Stimulated activated CD8-positive, alpha-beta memory T cell treated with anti-CD3 and anti-CD28 coated beads, Interleukin-12 subunit alpha, Interleukin-12 subunit beta, amount 100 ng/mL, for 4 hours (primary cell): ENCODE measurements at places on chromosomes 1 and 21.

DNA sequence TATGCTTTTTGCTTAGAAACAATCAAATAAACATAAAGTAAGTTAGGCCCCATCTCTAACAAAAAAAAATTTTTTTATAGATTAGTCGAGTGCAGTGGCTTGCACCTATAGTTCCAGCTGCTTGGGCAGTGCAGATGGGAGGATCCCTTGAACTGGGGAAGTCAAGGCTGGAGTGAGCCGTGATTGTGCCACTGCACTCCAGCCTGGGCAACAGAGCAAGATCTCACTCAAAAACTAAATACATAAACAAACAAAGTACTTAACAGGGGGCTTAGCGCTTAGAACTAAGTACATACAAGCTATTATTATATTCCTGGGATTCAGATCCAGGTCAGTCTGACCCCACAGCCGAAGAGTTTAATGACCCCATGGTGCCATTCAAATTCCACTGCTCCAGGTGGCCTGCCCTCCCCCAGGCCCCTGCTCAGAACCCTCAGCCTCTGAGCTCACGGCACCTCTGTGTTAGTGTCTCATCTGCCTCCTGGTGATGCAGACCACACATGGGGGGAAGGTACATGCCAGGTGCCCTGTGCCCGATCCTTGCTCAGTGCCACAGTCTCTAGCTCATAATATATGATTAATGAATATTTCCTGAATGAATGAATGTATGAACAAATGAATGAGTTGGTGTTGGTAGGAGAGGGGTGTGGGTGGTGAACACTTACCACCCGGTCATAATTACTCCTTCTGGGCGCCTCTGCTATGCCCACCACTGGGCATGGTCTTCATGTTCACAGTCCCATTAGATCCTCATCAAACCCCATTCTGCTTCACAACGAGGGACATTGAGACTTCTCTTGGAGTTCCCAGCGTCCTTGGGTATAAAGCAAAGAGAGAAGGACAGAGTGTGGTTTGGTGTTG is 14.6 kb downstream of the NCMAP start:
- no peak for DNase-seq

GRCh38 chr1:116370181-116370580 is 2.9 kb upstream of the ATP1A1 start:
- no peak for DNase-seq

- DNase-seq, result no peak
Measured at GRCh38 chr1:172390301-172390682, 30.2 kb upstream of the C1orf105 start.

GRCh38 chr1:198620951-198621824 is 17.7 kb upstream of the PTPRC start:
- DNase-seq, result peak; percentile 48

- DNase-seq, result no peak
Measured at GRCh38 chr1:36524359-36525062, 41.8 kb upstream of the CSF3R start.

DNA sequence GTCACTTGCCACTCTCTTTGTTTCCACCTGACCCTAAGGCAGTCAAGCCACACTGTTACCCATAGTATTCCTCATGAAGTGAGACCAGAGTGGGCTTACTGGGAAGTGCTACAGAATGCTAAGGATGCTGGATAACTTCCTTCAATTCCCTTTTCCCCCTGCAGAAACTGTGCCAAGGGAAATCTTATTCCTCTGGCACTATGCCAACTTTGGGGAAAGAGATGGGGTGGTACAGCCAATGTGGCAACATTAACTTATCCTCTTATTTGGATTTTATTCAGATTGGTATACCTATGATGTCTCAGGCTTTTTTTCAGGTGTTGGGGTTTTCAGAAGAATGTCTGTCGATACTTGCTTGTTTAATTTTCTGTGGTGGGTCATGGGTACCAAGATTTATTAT is 599.4 kb upstream of the PBX1 start:
- DNase-seq, result no peak

GRCh38 chr1:241605146-241605805 is 34.9 kb downstream of the CHML start:
- no peak for DNase-seq

- no peak for DNase-seq
Measured at GRCh38 chr1:101993710-101994109, 3.0 kb downstream of the OLFM3 start.

DNA sequence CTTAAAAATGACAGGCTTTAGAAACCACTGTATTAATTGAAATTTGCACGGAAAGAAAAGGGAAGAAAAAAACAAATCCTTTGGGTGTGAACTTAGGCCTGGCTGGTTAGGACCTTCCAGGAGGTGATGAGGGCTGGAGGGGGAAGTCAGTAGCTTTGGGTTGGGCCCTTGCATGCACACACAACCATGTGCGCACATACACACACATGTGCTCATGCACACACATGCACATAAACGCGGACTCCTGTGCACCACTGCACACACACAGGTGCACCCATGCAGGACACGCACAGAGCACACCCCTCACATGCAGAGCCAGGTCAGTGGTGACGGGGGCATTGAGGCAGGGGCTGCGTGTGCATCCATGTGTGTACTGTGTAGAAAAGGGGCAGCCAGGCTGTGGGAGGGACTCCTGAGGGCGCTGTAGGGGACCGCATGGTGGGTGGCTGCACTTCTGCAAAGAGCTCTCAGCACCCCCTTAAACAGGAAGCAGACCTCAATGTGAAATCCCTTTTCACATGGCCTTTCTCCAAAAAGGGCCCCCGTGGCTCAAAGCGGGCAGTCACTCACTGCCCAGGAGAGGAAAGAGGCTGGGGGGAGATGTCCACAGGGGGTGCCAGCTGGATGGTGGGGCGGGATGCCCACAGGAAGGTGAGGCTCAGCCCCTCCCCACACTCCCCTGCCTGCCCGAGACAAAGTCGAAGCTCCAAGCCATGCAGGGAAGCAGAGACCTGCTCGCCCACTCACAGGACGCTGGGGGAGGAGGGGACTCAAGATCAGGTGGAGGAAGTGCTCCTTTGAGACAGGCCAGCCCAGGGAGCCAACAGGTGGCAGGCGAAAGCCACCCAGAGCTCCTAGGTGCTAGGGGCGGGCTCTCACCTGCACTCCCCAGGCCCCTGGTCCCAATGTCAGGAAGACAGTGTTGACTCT is 95.2 kb downstream of the ITPKB start:
- DNase-seq, result no peak

GRCh38 chr1:41868241-41868998 is 50.3 kb downstream of the HIVEP3 start:
- DNase-seq, result no peak

- DNase-seq, result no peak
Measured at GRCh38 chr1:152000964-152001630, 7.4 kb upstream of the S100A10 start.

- no peak for DNase-seq
Measured at GRCh38 chr1:6782151-6782550, 3.1 kb upstream of the CAMTA1 start.

DNA sequence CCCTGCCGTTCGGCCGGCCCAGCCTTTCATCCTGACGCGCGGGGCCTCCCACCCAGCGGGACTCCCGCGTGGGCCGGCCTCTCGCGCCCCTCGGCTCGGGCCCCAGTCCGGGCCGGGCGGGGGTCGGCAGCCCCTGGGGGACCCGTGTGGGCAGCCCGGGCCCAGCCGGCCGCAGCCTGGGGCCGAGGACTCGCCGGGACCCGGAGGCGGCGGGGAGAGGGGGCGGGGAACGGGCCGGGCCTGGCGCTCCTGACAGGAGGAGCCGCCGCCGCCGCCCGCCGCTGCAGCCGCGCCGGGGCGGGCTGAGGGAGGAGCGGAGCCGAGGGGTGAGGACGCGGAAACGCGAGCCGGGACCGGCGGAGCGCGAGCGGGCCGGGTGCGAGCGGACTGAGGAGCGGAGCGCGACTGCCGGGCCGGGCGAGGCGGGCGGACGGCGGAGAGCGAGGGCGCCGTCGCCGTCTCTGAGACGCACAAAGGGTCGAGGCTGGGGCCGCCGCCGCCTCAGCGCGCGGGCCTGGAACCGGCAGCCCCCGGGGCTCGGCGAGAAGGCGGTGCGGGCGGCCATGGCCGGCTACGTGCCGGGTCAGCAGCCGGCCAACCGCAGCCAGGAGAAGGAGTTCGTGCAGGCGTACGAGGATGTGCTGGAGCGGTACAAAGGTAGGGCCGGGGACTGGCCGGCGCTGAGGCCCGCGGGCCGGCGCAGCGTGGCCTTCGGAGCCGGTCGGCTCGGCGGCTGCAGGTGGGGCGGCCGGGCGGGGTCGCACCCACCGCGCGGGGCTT is 79.1 kb downstream of the NDUFS5 start:
- DNase-seq, result peak; percentile 49

DNA sequence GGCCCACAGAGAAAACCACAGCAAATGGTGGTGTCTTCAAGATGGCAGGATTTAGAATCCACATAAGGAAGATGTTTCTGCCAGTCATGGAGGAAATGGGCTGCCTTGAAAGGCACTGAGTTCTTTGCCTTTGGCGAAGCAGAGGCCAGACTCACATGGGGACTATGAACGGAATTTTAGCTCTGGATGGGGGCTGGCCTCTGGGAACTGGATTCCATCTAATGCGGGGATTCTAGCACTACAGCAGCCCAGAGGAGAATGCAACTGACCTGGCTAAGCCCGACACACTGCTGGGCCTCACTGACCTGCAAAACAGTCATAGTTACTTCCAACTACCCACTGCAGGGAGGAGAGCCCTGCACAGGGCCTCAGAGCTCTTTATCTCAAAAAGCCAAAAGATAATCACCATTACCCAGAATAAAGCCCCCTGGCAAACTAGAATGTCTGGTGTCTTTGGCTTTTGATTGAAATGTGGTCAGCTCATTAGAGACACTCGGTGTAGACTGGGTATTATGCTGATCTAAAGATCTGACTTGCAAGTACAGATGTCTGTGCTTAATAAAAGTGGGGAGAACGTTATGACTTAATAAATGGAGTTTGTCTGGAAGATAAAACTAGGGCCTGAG is 11.6 kb downstream of the HCRTR1 start:
- no peak for DNase-seq

GRCh38 chr1:229778794-229779193 is 152.7 kb downstream of the URB2 start:
- DNase-seq, result no peak

GRCh38 chr1:161787355-161787754 is 21.2 kb downstream of the ATF6 start:
- DNase-seq, result no peak

- no peak for DNase-seq
Measured at GRCh38 chr1:114756009-114756892, 1.5 kb downstream of the CSDE1 start.

DNA sequence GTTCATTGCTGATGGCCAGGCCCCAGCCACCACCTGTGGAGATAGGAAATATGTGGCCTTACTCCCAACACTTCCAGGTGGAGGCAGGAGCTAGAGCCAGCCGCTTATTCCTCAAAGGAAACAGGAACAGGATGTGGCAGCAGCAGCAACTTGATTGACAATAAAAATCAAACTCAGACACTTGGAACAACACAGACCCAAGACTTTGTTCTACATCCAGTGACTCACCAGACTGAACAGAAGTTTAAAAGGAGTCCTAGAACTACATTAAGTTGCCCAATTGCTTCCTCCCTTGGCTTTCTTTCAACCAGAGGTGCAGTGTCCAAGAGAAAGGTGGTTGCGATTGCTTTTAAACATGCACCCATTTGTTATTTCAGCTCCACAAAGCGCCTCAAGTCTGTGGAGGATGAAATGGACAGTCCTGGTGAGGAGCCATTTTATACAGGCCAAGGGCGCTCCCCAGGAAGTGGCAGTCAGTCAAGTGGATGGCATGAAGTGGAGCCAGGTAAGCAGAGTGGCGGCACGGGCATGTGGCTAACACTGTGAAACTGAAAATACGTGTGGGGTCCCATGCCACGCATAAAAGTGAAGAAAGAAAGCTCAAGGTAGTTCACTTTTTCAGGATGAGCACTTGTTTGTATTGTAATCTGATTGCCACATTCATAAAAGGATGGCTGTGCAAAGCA is 276.6 kb downstream of the NFIA start:
- DNase-seq, result no peak

- DNase-seq, result no peak
Measured at GRCh38 chr21:39077876-39078275, 105.4 kb downstream of the PSMG1 start.

DNA sequence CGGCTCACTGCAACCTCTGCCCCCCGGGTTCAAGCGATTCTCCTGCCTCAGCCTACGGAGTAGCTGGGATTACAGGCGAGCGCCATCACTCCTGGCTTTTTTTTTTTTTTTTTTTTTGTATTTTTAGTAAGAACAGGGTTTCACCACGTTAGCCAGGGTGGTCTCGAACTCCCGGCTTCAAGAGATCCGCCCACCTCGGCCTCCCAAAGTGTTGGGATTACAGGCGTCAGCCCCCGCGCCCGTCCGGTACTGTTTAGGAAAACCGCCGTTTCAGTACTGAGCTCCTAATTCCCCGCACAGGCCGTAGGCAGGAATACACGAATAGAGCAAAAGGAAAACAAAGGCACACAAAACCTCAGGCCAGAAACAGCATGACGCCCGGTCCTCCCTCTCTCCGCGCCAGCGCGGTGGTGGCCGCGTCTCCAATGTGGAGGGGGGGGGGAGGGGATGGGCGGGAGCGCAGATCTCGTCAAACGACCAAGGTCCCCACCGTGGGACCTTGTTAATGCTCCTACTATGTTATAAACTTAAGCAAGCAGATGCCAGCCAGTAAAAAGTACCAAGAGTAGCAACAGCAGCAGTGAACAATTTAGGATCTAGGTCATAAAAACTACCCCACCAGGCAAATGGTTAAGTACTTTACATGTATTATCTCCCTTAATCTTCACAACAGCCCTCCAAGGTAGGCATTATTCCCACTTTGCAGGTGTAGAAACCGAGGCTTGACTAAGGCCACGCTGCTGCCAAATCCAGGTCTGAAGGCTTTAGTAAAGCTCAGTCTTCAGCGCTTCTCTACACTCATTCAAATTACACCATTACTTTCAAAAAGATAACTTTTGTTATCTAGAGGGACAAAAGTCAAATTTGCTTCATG is 648 bp upstream of the ADAR start:
- peak; percentile 14 for DNase-seq

DNA sequence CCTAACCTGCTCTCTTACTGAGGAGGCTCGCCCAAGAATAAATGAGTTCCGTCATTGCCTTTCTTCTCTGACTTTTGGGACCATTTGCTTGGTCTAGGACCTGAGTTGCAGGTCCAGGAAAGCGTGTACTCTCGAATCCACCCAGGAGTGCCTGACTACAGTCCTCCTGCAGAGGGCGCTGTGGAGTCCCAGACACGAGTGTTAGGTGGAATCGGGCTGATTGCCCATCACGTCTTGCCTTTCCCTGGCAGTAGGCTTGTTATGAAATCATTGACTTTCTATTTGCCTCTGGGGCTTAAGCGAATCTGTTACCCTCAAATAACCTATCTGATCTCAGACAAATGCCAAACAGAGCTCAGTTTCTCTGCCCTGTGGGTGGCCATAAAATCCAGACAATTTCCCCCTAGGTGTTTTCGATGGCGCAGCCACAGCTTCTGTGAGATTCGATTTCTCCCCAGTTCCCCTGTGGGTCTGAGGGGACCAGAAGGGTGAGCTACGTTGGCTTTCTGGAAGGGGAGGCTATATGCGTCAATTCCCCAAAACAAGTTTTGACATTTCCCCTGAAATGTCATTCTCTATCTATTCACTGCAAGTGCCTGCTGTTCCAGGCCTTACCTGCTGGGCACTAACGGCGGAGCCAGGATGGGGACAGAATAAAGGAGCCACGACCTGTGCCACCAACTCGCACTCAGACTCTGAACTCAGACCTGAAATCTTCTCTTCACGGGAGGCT is at the start of gene IL20:
Gene IL20 (plus strand): TSS at position 685 of the 733 bp plus-strand sequence. CDS start 230 bp downstream, outside the sequence.
- DNase-seq, result peak; percentile 65
